Ureter (tissue), 1 donor: ENCODE measurements at places on chromosomes 13 and 19. TPM values are rescaled to one million over a fixed set of nuclear protein-coding genes. Genes with fewer than 3 reads are reported as not detected.

The LILRB4 gene
- total RNA-seq, result 3.1 TPM

The LRRC63 gene
- total RNA-seq, result 0.83 TPM

The IL4I1 gene
- total RNA-seq, result 1.9 TPM

The CYP2A7 gene
- total RNA-seq, result not detected

The NLRP9 gene
- total RNA-seq, result not detected

The KLK15 gene
- not detected for total RNA-seq

The DCLK1 gene
- total RNA-seq, result 13.5 TPM

The CGB8 gene
- total RNA-seq, result not detected

The CNN1 gene
- 301 TPM for total RNA-seq

The LGALS7B gene
- total RNA-seq, result not detected

The ADAMTSL5 gene
- total RNA-seq, result 12.5 TPM

The PSG6 gene
- total RNA-seq, result not detected

The PGPEP1 gene
- total RNA-seq, result 48.5 TPM

The MYBPC2 gene
- 0.52 TPM for total RNA-seq

The KCNJ14 gene
- 1.5 TPM for total RNA-seq

The TPTE2 gene
- total RNA-seq, result 0.44 TPM

The GPC5 gene
- 0.39 TPM for total RNA-seq

The YIF1B gene
- total RNA-seq, result 25.1 TPM

The KDELR1 gene
- 146 TPM for total RNA-seq

The IGFL2 gene
- total RNA-seq, result not detected

The PAF1 gene
- 36.9 TPM for total RNA-seq

The SULT2B1 gene
- total RNA-seq, result 1.6 TPM

The KLK6 gene
- total RNA-seq, result not detected

The CLDN10 gene
- not detected for total RNA-seq

The NOP53 gene
- total RNA-seq, result 450 TPM

The SMIM44 gene
- not detected for total RNA-seq

The PEAK3 gene
- 0.99 TPM for total RNA-seq

The PSG2 gene
- total RNA-seq, result not detected

The B9D2 gene
- 6.1 TPM for total RNA-seq

The ZNF555 gene
- 7.8 TPM for total RNA-seq

The PLIN5 gene
- 30.3 TPM for total RNA-seq

The ZNF565 gene
- total RNA-seq, result 7.5 TPM

The RASA3 gene
- 22.4 TPM for total RNA-seq

The TNFSF9 gene
- total RNA-seq, result 0.75 TPM

The RFPL4AL1 gene
- not detected for total RNA-seq
